ENCODE measurements at places on chromosomes 11 and 22. TPM values are rescaled to one million over a fixed set of nuclear protein-coding genes. Genes with fewer than 3 reads are reported as not detected.

ZNF70 gene
- total RNA-seq, result 11.2 TPM

EIF1AD gene
- 24.7 TPM for total RNA-seq

BAIAP2L2 gene
- 1.6 TPM for total RNA-seq

HEPN1 gene
- total RNA-seq, result not detected

SCGB1D2 gene
- total RNA-seq, result not detected

ARHGEF17 gene
- 110 TPM for total RNA-seq

TIMP3 gene
- 560 TPM for total RNA-seq

CHCHD10 gene
- 32.5 TPM for total RNA-seq

PCNX3 gene
- 23.9 TPM for total RNA-seq

ROM1 gene
- total RNA-seq, result 15.2 TPM

OSBP gene
- total RNA-seq, result 45.5 TPM

C11orf97 gene
- not detected for total RNA-seq

LMNTD2 gene
- 1.3 TPM for total RNA-seq

MUC5AC gene
- 0.27 TPM for total RNA-seq

FAM83F gene
- total RNA-seq, result 11.4 TPM

CCND1 gene
- total RNA-seq, result 192 TPM

FAM180B gene
- 3.0 TPM for total RNA-seq

CD248 gene
- 35.1 TPM for total RNA-seq

TECTA gene
- total RNA-seq, result 0.76 TPM

CST6 gene
- 0.80 TPM for total RNA-seq

TNNI2 gene
- not detected for total RNA-seq

C11orf86 gene
- not detected for total RNA-seq

BACE1-AS gene
- total RNA-seq, result 13.2 TPM

OR52A1 gene
- total RNA-seq, result not detected

A4GALT gene
- 106 TPM for total RNA-seq
